ENCODE measurements at places on chromosomes 7 and 10.

GRCh38 chr10:47351899-47352815 lies 4.0 kb downstream of the RBP3 start:
- no peak for DNase-seq

DNA sequence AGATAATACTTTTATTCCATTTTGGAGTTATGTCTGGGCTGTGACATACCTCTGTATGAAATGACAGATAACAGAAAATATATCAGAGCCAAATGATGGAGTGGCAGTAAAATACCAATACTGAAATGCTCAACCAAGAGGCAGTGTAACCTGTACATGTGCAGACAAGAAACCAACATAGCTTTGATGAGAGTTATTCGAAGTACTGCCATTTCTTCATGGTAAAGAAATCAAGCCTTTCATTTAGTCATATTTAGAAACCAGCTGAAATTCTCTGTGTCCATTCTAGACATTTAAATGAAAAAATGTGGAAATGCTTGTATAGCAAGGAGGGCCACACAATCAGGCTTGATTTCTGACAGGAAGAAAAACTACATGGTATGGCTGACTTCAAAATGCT lies 127.1 kb upstream of the PTPRZ1 start:
- no peak for DNase-seq

DNA sequence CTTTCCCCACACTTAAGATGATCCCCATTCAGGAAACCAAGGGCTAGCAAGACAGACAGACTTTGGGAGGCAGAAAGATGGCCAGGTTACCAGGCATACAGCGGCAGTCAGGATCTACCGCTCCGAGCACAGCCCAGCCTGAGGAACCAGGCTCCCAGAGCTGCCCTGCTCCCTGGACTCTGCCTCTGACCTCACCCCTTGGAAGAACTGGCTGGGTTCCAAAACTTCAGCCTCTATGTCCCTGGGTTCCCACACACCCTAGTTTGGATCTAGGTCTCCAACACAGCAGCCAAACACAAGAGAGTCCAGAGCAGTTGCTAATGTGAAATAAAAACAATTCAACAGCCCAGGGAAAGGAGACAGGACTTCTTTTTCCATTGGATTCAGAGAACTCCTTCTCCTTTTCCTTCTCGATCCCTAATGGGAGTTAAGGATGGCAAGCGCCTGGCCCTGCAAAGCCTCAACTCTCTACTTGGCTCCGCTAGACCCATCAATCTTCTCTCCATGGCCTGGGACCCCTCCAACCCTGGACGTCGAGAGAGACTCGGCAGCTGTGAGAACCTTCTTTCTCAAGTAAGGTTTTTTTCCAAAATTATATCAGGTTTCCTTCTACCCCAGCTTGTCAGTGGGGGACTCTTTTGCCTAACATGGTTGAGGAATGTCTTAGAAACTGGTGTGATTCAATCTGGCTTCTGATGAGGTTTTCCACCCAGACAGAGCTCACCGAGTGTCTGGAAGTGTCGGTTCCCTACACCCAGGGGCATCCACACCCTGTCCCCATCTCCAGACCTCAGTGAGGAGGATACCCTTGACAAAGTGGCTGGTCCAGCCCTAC lies 219.6 kb downstream of the KCNMA1 start:
- no peak for DNase-seq

DNA sequence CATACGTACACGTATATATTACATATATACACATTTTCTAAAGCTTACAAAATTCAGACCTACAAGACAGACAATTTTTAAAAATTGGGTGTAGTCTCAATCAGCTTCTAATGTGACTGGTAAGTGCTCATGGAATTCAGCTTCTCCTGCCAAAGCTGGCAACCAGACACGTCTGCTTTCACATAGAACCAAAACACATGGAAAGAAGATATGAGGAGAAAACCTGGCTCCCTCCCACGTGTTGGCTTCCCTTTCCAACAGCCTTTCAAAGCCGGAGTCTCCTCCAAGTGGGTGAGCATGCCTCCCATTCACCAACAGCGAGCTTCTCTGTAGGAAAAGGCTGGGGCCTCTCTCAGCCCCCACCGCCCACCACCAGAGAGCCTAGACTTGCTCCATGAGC lies 33.4 kb downstream of the CDCA7L start:
- no peak for DNase-seq

- no peak for DNase-seq
These were observed 85.8 kb downstream of the NRP1 start for GRCh38 chr10:33248638-33249037.

GRCh38 chr10:97640868-97641811 lies 669 bp downstream of the PI4K2A start:
- peak; percentile 23 for DNase-seq

- no peak for DNase-seq
These were observed 23.6 kb downstream of the NOBOX start for GRCh38 chr7:144379776-144380384.

DNA sequence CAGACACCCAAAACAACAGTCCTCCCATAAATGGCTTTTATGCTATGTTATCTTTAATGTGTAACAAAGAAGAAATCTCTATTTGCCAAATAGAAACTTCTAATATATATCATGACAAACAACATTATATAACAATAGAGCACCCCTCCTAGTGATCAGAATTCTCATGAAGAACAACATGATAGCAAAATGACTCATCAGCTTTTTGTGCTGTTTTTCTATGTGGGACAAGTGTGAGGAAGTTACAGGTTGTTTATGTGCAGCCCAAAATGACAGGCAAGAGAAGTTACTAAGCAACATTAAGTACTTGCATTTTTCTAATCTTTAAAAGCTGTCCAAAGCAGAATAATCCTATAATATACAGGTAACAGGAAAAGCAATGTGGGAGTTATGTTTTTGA lies 7.7 kb downstream of the DGKB start:
- no peak for DNase-seq

DNA sequence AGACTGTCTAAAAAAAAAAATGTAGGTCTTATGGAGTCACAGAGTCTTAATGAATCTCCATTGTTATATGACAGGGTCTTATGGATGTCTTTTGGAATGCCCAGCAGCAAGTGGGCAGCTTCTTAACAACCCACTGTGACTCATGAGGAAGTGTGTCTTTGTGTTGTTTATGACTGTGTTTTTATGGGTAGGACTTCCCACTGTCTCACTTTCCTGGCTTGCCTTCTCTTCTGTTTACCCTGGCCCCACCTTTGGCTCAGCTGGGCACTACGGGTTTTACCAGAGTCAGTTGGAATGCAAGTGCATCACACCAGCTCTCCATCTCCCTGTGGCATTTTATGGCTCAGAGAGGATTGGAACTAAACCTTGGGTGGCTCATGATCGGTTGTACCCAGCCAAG lies 580.5 kb downstream of the AUTS2 start:
- no peak for DNase-seq

GRCh38 chr7:98203261-98203963 lies 7.8 kb upstream of the BHLHA15 start:
- DNase-seq, result no peak

GRCh38 chr7:108456845-108457540 lies 757 bp upstream of the NRCAM start:
- no peak for DNase-seq

- no peak for DNase-seq
These were observed 107.6 kb downstream of the SGMS1 start for GRCh38 chr10:50516171-50516570.

GRCh38 chr10:69734797-69735468 lies 66.8 kb upstream of the COL13A1 start:
- no peak for DNase-seq

DNA sequence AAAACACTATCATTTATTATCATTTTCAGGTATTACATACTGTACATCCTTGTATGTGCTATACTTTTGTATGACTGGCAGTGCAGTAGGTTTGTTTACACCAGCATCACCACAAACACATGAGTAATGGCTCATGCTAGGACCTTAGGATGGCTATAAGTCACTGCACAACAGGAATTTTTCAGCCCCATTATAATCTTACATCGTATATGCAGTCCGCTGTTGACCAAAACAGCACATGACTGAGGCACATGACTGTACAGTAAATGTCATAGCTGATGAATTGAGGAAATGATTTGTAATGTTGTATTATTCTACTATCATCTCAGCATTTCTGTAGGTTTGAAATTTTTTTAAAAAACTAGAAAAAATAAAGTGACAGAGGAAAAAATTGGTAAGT lies 38.6 kb downstream of the BPGM start:
- no peak for DNase-seq

GRCh38 chr7:47347816-47348385 lies 234.0 kb downstream of the TNS3 start:
- DNase-seq, result no peak

DNA sequence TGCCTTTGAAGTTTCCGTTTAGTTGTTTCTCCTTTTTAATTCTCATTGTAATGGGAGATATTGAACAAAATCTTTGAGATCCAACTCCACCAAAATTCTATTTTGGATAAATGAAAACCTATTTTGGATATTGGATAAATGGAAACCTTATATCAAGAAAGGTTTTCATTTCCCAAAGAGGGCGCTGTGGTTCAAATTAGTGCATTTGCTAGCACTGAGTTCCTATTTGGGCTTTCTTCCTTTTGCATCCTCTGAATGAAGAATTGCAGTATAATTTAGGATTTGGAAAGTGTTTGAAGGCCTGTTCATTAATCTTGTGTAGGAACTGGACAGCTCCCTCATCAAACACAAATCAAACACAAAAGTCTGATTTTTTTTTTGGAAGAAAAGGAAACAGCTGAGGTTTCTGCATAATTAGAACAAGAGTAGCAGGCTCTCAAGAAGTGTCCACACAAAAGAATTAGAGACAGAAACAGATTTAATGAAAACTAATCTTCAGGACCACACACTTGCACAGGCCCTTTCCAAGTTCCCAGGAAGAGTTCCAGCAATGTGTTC lies 80.8 kb upstream of the KLF14 start:
- DNase-seq, result no peak

DNA sequence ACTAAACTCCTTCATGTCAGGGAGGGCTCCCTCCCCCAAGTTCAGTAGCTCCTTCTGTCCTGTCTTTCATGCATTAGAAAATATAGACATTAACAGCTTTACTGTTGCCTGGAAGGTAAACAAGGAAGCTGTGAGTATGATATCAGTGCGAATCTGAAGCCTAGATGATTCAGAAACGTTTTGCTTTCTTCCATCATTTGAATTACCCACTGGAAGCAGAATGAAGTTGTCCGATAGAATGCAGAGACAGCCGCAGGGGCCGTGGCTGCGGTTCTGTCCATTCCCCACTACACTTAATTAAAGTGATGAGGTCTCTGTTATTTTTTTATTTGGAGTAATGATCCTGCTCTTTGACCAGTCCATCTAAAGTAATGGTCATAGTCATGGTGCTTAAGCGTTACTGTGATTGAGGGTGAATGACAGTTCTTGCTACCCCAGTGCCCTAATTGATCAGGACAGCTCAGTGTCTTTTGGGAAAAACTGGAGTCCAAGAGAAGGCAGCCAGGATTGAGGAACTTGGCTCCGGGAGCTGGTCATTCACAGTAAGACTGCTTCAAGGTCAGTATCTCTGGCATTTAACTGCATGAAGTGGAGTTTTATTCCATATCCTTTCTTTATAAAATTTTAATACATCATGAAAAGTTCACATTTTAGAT lies 69.9 kb downstream of the PTPRE start:
- no peak for DNase-seq

GRCh38 chr7:2972835-2973161 lies 70.9 kb downstream of the CARD11 start:
- DNase-seq, result no peak

DNA sequence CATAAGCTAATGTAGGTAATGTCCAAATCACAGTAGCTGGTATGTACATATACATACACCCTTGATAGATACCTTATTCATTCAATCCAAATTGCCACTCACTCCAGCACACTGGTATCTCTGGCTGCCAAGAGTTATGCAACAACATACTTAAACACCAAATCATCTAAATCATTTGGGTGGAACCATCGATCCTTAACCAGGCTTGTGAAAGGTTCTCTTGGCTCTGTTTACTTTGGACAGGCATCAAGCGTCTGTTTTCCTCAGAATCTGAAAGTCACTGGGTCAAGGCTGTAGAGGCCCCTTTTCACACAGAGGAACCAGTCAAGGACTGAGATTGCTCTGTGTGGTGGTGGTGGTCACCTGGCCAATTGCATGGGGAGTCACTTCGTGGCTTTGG lies 24.6 kb downstream of the JAZF1 start:
- no peak for DNase-seq

- no peak for DNase-seq
These were observed 119.4 kb downstream of the DYNC2I1 start for GRCh38 chr7:158975526-158976467.

DNA sequence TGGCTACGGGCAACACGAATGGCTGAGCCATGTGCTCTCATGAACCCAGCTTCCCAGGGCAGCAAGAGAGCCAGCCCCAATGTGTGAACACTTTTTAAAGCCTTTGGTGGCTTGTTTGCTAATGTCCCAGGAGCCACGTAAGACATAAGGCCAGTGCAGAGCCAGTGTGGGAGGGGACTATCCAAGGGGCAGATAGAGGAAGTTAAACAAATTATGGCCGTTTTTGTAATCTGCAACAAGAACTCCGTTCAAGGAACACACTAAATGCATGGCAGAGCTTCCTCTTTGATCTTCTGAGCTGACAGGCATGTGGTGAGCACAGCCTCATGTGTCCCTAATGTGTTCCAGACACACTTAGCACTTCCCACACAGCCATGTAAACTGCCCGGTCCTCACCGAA lies 133.3 kb downstream of the TEX36 start:
- no peak for DNase-seq

DNA sequence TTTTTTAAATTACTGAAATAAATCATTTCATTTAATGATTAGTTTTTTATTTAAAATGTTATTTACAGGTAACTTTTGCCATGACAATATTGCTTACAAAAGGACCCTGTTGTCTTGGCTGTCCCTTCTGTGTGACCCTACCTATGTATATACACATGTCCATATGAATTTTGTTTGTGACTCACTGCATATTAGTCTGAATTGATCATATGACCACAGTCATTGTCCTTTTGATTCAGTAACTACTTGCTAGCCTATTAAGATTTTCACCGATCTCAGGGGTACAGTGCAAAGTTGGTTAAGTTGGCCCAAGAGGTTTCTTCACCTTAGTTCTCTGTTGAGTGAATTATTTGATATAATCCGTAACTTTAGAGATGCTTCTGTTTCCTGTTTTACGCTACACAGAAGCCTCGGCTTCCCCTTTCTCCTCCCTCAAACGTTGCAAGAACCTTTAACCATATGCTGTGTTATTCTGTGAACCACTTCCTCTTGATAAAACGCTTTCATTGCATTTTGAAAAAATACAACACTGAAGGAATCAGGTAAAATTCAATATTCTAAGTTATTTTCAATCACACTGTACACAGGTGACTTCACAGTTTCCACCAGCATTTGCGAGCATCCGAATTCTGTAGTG lies 43.9 kb downstream of the APBB1IP start:
- DNase-seq, result no peak

Measured in globus pallidus (tissue), 1 donor.